Activated T-helper 1 cell treated with anti-CD3 and anti-CD28 coated beads, Interleukin-2, amount 50 U/mL, for 16 hours (primary cell): ENCODE measurements at places on chromosomes 4 and X.

DNA sequence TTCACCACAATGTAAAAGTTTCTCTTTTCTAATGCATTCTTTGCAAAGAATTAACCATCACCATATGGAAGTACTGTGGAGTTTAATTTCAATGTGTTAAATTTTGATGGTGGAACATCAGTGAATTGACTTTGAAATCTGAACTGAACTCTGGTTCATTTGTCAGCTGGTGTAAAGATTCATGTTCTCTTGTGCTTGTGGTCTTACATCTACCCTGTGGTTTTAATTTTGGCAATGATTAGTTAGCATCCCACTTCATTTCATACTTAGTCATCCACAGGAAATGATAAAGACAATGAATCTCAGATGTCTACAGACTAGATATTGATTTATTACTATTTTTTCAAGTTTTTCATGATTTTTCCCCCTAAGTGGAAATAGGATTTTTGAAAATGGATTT, 77.8 kb downstream of the GRID2 start:
- no peak for DNase-seq

DNA sequence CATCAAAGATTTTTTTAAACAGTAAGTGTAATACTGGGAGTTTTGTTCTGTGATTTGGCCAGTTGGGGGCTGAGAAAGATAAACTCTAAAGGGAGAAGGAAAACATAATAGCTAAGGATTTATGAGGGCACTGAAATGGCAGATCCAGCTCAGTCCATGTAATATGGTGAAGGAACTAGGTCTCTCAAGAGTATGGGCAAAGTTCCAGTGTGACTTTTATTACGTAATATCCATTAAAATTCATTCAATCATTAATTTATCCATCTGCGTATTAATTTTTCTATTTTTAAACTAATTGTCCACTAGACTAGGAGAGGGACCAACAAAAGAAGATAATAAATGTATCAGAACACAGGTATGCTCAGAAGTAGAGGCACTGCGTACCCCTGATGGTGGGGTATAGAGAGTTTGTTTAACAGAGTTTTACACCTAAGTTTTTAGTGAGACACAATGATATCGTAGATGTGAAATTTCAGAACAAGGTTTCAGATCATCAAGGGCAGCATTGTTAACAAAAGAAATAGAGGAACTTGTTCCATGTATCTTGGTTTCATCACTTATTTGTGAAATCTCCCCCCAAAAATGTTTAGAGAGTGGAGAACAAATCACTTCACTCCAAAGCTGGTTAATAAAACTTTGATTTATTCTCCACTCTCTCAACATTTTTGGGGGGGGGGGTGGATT, 351.1 kb downstream of the GRXCR1 start:
- DNase-seq = no peak

- DNase-seq = no peak
Measured at GRCh38 chr4:185054886-185055285, 36.6 kb downstream of the HELT start.

DNA sequence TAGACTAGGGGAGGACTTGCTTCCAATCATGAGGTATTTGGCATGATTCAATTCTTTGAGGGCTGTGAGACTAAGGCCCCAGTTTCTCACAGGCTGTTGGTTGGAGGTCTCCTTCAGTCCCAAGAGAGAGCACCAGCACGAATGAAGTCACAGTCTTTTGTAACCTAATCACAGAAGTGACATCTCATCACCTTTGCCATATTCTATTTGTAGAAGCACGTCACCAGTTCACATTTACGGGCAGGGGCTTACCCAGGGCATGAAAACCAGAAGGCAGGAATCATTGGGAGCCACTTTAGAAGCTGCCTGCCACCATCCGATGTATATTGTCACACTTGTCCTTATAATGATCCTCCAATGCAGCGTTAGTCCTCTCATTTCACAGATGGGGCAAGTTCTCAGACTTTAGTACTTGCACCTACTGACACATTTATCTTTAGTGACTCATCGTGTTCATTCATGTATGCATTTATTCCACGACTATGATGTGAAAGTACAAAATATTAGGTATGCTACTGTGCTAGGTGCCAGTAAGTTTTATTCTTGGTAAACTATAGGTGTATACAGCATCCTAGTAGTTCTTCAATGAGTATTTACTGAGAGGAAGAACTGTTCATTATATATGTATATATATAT, 163.8 kb upstream of the PGRMC2 start:
- DNase-seq = no peak

DNA sequence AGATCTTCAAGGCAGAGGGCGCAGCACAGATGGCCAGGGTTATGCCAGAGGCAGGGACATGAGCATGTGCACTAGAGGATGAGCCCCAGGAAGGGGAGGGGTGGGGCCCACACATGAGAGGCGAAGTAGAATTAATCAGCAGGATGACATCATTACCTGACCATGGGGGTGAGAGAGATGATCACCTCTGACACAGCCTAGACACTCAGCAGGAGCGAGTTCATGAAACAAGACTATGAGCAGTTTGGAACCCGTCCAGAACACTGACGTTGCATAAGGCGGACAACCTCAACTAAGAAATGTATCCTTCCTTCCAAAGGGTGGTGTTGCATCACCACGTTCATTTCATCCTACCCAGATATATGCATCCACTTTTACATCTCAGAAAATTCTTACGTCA, 446.7 kb upstream of the TENM3 start:
- DNase-seq = no peak

- no peak for DNase-seq
Measured at GRCh38 chr4:181536811-181537434, 706.3 kb upstream of the TENM3 start.

DNA sequence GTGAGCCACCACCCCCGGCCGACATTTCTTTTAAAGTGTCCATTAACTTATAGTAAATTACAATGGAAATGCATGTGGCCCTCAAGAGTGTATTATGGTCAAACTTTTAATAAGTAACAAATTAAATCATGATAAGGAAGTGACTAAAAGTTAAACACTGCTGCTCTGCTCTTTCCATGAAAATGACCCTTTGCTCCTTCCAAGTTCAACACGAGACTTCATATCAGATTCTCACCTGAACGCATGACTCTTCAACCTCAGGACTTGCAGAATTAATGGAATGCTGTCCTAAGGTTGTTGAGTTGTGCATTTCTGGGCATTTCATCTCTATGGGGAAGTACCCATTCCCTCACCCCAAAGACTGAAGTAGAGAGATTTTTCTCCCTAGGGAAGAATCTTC, 27.1 kb downstream of the AWAT2 start:
- DNase-seq = no peak

GRCh38 chrX:21800344-21800770, 39.1 kb upstream of the MBTPS2 start:
- no peak for DNase-seq

DNA sequence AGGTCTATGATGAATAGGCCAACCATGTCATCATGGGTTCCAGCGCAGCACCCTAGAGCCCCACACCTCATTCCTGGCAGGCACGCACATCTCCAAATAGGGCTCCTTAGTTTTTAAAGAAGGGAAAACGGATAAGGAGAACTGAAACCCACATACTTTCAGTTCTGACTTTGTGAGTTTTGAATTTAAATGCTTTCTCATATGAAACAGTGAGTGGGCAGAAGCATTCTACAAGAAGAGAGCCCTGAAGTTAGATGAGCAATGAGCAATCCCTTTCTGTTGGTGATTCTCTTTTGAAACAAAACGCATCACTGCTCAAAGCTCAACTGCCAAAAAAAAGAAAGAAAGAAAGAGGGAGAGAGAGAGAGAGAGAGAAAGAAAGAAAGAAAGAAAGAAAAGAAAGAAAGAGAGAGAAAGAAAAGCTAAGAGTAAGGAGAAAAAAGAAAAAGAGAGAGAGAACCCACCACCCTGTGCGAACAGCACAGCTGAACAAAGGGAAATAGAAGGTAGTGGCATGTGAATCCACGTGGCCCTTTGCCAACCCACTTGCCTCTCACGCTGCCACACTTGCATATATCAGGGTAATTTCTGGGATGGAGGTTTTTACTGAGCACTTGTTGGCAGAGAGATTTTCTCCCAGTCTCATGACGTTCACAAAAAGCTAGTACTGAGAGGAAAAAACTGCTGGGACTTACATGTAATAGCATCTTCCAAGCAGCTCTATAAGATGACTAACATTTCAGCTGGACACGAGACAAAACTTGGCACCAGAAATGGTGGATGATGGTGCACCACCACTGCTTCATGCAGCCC, 31.0 kb downstream of the TMSB4X start:
- DNase-seq = no peak

GRCh38 chr4:3246458-3247398, 2.2 kb upstream of the MSANTD1 start:
- no peak for DNase-seq

- no peak for DNase-seq
Measured at GRCh38 chr4:157582141-157582540, 361.6 kb downstream of the GRIA2 start.

DNA sequence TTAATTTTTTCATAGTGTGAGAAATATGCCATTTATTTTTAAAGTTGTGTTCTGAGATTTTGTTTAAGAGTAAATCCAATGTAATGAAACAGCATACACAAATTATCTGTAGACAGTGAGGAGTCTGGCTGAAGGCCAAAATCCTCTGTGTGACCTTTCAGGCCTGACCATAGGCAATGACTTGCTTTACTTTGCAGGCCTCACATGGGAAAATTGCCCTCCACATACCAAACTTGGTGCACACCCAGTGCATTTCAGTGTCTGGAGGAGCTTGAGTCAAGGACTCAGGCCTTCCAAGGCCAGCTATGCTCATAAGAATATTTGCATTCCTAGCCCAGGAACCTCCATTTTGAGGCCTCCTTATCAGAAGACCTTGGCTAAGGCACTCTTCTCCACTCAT, 430.1 kb downstream of the GABRG1 start:
- DNase-seq = no peak

- no peak for DNase-seq
Measured at GRCh38 chr4:112648263-112649054, 11.5 kb downstream of the LARP7 start.

- DNase-seq = no peak
Measured at GRCh38 chr4:146450524-146450923, 71.2 kb downstream of the SLC10A7 start.
